ENCODE measurements at places on chromosomes 2 and 18. TPM values are rescaled to one million over a fixed set of nuclear protein-coding genes. Genes with fewer than 3 reads are reported as not detected.

- no peak overlapping the region for H3K27ac ChIP-seq
- H3K27me3 ChIP-seq: no peaks in the 10 kb centered on the region
- H3K36me3 ChIP-seq: peaks cover 4% of the 10 kb centered on the region
- H3K4me3 ChIP-seq: no peak overlapping the region
- H3K4me1 ChIP-seq: no peaks in the 10 kb centered on the region
These were observed 30.6 kb upstream of the AP1S3 start for GRCh38 chr2:223868005-223868404.

- H3K27me3 ChIP-seq: no peaks in the 10 kb centered on the region
- H3K36me3 ChIP-seq: peaks cover 1% of the 10 kb centered on the region
- H3K4me1 ChIP-seq: no peaks in the 10 kb centered on the region
- no peak overlapping the region for H3K4me3 ChIP-seq
- no peak for DNase-seq
These were observed 190.4 kb downstream of the BABAM2 start for GRCh38 chr2:28080911-28081310.

- no peak for DNase-seq
- H3K4me1 ChIP-seq: no peaks in the 10 kb centered on the region
- no peak overlapping the region for H3K4me3 ChIP-seq
- H3K27me3 ChIP-seq: no peaks in the 10 kb centered on the region
- no peak overlapping the region for H3K27ac ChIP-seq
These were observed 333.0 kb downstream of the RPRM start for GRCh38 chr2:153145470-153145978.

DNA sequence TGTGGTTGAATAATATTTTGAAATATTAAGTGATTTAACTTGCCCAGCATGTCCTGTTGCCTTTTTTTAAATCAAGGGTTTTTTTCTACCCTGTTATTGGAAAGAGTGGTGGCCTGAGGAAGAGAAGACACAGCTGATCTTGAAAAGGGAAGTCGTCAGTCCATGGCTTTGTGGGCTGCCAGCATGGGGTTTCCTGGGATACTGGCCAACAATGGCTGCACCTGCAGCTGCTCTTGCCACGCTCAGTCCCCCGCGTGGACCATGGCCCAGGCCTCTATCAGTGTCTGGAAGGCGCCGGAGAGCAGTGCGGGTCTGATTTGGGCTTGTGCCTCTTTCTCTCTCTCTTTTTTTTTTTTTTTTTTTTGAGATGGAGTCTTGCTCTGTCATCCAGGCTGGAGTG, 99.3 kb downstream of the ASB1 start:
- no peak overlapping the region for H3K27ac ChIP-seq
- DNase-seq: no peak
- H3K27me3 ChIP-seq: no peaks in the 10 kb centered on the region

GRCh38 chr18:79962311-79962710, 2.1 kb upstream of the HSBP1L1 start:
- H3K4me3 ChIP-seq: no peak overlapping the region
- no peak overlapping the region for H3K27ac ChIP-seq
- H3K4me1 ChIP-seq: peaks cover 6% of the 10 kb centered on the region
- no peak for DNase-seq

DNA sequence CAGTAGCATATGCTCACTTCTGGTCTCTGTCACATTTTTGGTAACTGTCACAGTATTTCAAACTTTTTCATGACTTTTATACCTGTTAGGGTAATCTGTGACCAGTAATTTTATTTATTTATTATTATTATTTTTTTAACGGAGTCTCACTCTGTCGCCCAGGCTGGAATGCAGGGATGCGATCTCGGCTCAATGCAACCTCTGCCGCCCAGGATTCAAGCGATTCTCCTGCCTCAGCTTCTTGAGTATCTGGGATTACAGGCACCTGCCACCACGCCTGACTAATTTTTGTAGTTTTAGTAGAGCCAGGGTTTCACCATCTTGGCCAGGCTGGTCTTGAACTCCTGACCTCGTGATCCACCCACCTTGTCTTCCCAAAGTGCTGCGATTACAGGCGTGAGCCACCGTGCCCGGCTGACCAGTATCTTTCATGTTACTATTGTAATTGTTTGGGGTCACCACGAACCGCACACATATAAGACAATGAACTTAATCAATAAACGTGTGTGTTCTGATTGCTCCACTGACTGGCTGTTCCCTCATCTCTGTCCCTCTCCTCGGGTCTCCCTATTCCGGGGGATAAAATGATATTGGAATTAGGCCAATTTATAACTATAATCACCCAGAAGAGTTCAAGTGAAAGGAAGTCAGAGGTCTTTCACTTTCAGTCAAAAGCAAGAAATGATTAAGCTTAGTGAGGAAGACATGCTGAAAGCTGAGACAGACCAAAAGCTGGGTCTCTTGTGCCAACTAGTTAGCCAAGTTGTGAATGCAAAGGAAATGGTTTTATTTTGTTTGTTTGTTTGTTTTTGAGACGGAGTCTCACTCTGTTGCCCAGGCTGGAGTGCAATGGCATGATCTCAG, 22.9 kb downstream of the TGIF1 start:
- H3K27me3 ChIP-seq: no peaks in the 10 kb centered on the region
- no peak overlapping the region for H3K4me3 ChIP-seq
- H3K36me3 ChIP-seq: no peaks in the 10 kb centered on the region
- no peak for DNase-seq
- no peak overlapping the region for H3K27ac ChIP-seq

DNA sequence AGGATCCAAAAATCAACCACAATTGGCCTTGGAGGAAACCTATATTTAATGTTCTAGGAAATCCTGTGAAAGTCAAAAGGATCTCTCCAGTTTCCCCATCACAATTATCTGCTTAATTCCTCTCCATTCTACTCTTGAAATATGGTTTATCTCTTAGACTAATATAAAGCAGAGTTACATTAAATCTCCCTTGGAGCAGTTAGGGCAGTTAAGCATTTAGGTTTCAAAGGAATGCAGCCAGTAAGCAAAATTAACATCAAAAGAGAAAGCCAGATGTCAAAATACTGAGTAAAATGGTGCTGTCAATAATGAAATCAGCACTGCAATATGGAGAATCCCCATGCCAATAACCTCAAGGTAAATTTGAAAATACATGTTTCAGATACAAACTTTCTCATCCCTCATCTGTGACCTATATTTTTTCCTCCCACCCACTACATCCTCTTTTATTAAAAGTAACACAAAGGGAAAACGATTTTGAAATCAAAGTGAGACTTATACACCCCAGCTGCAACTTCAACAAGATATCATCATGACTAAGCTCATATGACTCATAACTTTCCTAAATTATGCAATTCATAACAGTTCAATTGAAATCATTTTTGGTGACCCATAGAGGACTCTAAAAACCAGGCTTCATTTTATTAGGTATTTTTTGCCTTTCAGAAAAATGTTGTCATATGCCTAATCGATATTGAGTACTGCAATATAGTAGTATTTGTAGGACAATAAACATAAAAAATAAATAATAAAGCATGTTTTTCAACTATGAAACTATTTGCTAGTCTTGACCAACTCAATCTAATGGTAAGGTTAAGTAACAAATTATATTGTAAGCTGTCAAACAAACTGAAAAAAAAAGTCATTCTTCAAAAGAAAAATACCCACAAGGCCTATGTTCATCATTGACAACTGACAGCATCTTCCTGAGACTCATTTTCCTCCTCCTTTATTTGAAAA, 3.1 kb downstream of the ADAM17 start:
- H3K4me3 ChIP-seq: no peak overlapping the region
- H3K4me1 ChIP-seq: peaks cover 12% of the 10 kb centered on the region
- H3K27me3 ChIP-seq: no peaks in the 10 kb centered on the region

- no peaks in the 10 kb centered on the region for H3K4me1 ChIP-seq
- H3K27ac ChIP-seq: no peak overlapping the region
- DNase-seq: no peak
These were observed 104.9 kb upstream of the NDUFV2 start for GRCh38 chr18:8997634-8998033.

- H3K27ac ChIP-seq: no peak overlapping the region
- no peaks in the 10 kb centered on the region for H3K36me3 ChIP-seq
- H3K4me3 ChIP-seq: no peak overlapping the region
- no peak for DNase-seq
These were observed 347.9 kb downstream of the MEIS1 start for GRCh38 chr2:66782780-66783361.

DNA sequence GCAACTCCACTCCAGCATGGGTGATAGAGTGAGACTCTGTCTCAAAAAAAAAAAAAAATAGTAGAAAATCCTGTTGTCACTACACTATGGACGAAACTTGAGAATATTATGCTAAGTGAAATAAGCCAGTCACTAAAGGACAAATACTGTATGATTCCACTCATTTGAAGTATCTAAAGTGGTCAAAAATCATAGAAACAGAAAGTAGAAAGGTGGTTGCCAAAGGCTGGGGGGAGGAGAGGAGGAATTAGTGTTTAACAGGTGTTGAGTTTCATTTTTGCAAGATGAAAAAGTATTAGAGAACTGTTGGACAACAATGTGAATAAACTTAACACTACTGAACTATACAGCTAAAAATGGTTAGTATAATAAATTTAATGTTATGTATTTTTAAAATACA, 18.8 kb upstream of the RMP24 start:
- no peak for DNase-seq
- no peak overlapping the region for H3K27ac ChIP-seq
- no peaks in the 10 kb centered on the region for H3K27me3 ChIP-seq
- H3K4me3 ChIP-seq: no peak overlapping the region
- H3K36me3 ChIP-seq: no peaks in the 10 kb centered on the region
- H3K4me1 ChIP-seq: peaks cover 3% of the 10 kb centered on the region

DNA sequence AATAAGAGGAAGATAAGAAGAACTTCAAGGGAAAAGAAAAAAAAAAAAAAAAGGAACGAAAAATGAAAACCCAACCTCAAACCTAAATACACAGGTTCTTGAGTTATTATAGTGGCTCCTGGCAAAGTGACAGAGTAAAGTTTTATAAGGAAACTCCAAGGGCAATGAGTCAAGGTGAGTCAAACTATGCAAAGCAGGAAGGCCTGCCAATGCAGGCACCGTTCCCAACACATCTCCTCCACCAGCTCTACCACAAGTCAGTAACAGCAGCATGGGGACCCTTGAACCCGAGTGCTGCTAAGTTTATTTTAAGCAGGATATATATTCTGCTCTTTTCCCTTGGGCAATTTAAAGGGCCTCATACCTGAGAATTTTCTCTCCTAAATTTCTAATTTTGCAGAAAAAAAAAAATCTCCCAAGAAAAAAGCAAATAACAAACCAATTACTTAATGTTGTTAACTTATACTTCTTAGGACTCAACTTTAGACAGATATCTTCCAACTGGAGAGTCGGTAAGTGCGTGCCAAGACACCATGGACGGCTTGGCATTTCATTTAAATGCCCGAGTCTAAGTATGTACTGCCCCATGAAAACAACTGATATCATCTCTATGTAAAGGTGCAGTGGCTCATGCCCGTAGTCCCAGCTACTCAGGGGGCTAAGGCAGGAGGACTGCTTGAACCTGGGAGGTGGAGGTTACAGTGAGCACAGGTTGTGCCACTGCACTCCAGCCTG, 75.7 kb upstream of the TFCP2L1 start:
- no peak overlapping the region for H3K4me3 ChIP-seq
- no peaks in the 10 kb centered on the region for H3K4me1 ChIP-seq
- no peak overlapping the region for H3K27ac ChIP-seq
- no peak for DNase-seq

DNA sequence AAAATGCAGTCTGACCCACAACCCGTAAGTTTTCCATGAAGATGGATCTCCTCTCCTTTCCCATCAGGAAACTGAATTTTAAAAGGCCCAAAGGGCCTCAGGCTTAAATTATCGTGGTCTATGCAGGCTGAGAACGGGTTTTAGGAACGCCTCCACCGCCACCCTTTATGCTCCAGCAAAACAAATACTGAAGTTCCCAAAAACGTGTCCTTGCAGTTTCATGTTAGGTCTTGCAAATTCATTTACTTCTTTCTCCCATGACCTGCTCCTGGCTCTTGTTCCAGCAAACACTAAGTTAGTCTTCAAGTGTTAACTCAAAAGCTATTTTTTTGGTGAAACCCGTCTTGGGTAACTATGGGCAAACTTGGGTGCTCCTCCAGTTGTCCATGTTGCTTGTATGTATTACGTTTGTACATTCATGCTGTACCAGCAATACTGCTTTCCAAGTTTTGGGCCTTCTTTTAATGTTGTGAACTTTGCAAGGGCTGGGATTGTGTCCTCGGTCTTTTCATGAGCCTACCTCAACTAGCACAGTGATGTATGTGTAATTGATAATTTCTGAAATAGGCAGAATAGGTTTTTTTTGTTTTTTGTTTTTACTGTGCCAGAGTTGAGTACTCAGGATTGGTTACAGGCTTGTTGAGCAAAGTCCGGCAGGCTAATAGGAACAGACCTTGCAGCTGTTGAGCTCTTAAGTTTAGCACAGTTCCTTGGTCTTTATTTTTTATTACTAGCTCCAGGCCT, 1.8 kb upstream of the RNF149 start:
- no peak overlapping the region for H3K27ac ChIP-seq
- no peak for DNase-seq
- H3K36me3 ChIP-seq: no peaks in the 10 kb centered on the region
- H3K4me1 ChIP-seq: peaks cover 3% of the 10 kb centered on the region
- H3K4me3 ChIP-seq: no peak overlapping the region

DNA sequence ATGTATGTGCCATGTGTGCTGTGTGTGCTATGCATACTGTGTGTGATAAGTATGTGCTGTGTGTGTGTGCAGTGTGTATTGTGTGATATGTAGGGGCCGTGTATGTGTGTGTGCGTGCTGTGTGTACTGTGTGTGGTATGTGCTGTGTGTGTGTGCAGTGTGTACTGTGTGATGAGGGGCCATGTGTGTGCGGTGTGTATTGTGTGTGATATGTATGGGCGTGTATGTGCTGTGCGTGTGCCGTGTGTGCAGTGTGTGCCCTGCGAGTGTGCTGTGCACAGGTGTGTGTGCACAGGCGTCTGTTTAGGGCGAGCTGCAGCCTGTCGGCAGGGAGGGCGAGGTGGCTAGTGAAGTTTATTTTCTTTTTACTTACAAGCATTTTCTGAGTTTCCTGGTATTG, 16.1 kb downstream of the SNORC start:
- H3K4me3 ChIP-seq: no peak overlapping the region
- H3K36me3 ChIP-seq: peaks cover 43% of the 10 kb centered on the region
- no peaks in the 10 kb centered on the region for H3K4me1 ChIP-seq

GRCh38 chr18:1777843-1778242, 793.5 kb downstream of the METTL4 start:
- H3K36me3 ChIP-seq: no peaks in the 10 kb centered on the region
- peaks cover 2% of the 10 kb centered on the region for H3K4me1 ChIP-seq
- no peak for DNase-seq
- H3K4me3 ChIP-seq: no peak overlapping the region

Gene SIGLEC15
- 0.33 TPM for polyA plus RNA-seq

Gene RAPGEF4
- polyA plus RNA-seq: 7.5 TPM

Gene GPC1
- 41.0 TPM for polyA plus RNA-seq

Gene VWA3B
- polyA plus RNA-seq: 0.08 TPM

Gene ACVR1C
- 0.90 TPM for polyA plus RNA-seq

Gene RIT2
- not detected for polyA plus RNA-seq

Gene REEP1
- 0.46 TPM for polyA plus RNA-seq

Gene C18orf54
- 0.21 TPM for polyA plus RNA-seq

Gene TCF23
- 0.02 TPM for polyA plus RNA-seq

Gene MDH1B
- polyA plus RNA-seq: 0.18 TPM

Gene ZNF521
- polyA plus RNA-seq: 0.75 TPM

Gene SAG
- not detected for polyA plus RNA-seq

Gene UCN
- polyA plus RNA-seq: 0.83 TPM

Gene ARHGEF33
- polyA plus RNA-seq: 0.08 TPM
